ENCODE measurements at places on chromosomes 1 and 21. TPM values are rescaled to one million over a fixed set of nuclear protein-coding genes. Genes with fewer than 3 reads are reported as not detected.

SYT2 gene
- not detected for total RNA-seq

RHOU gene
- total RNA-seq: 4.2 TPM

LGR6 gene
- total RNA-seq: not detected

OBSCN gene
- 3.1 TPM for total RNA-seq

MAN1C1 gene
- 32.0 TPM for total RNA-seq

MRTO4 gene
- 9.0 TPM for total RNA-seq

DNASE2B gene
- not detected for total RNA-seq

TRIM45 gene
- 3.3 TPM for total RNA-seq

NHLH2 gene
- not detected for total RNA-seq

KCNC4 gene
- 6.8 TPM for total RNA-seq

DIRAS3 gene
- total RNA-seq: 1.2 TPM

PAPPA2 gene
- 15.9 TPM for total RNA-seq

LDLRAP1 gene
- 5.3 TPM for total RNA-seq

VCAM1 gene
- total RNA-seq: 24.8 TPM

NR1I3 gene
- total RNA-seq: not detected

LRRN2 gene
- not detected for total RNA-seq

ADAMTSL4 gene
- 13.0 TPM for total RNA-seq

TMEM9 gene
- 24.0 TPM for total RNA-seq

SIK1 gene
- 4.4 TPM for total RNA-seq

TFAP2E gene
- 0.18 TPM for total RNA-seq

SPOCD1 gene
- 37.2 TPM for total RNA-seq

SNRPE gene
- total RNA-seq: 105 TPM

KCNJ9 gene
- total RNA-seq: 0.08 TPM

Data from fibroblast of the aortic adventitia (primary cell).